Esophagus mucosa (tissue), 1 donor: ENCODE measurements at places on chromosomes 6 and 20. TPM values are rescaled to one million over a fixed set of nuclear protein-coding genes. Genes with fewer than 3 reads are reported as not detected.

SEMG1 gene
- not detected for total RNA-seq

KCNG1 gene
- 9.9 TPM for total RNA-seq

EYA4 gene
- 0.20 TPM for total RNA-seq

SLC17A2 gene
- not detected for total RNA-seq

BHLHE23 gene
- not detected for total RNA-seq

SIM1 gene
- not detected for total RNA-seq

SLC26A8 gene
- 0.04 TPM for total RNA-seq

SLC13A3 gene
- total RNA-seq: 0.92 TPM

C20orf144 gene
- not detected for total RNA-seq

- ATAC-seq: no peak
Observed at GRCh38 chr6:44781912-44782597, 394.5 kb downstream of the CDC5L start.

GRCh38 chr20:61166324-61166723 lies 85.7 kb upstream of the CDH4 start:
- no peak for ATAC-seq

DNA sequence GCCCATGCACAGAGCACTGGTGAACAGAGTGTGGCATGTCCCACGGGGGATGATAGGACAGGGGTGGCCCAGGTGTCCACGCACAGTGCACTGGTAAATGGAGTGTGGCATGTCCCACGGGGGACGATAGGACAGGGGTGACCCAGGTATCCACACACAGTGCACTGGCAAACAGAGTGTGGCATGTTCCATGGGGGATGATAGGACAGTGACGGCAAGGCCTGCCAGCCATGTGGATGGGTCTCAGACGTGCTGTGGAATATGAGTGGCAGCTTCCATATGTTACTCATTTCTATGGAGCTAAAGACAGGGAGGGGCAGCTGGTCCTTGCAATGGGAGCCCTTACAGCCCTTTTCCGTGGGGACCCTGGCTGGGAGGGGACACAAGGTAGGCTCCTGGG lies 168.7 kb downstream of the CDH4 start:
- ATAC-seq: peak; percentile 27

DNA sequence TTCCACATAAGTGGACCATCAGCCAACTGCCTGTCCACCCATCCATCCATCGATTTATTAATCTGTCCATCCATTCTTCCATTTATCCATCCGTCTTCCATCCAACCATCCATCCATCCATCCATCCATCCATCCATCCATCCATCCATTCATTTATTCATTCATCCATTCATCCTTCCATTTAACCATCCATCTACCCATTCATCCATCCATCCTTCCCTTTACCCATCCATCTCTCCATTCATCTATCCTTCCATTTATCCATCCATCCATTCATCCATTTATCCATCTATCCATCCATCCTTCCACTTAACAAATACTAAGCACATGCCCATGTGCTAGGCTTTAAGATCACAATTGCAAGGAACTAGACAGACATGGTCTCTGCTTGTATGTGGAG lies 6.8 kb downstream of the SAMD5 start:
- no peak for ATAC-seq

DNA sequence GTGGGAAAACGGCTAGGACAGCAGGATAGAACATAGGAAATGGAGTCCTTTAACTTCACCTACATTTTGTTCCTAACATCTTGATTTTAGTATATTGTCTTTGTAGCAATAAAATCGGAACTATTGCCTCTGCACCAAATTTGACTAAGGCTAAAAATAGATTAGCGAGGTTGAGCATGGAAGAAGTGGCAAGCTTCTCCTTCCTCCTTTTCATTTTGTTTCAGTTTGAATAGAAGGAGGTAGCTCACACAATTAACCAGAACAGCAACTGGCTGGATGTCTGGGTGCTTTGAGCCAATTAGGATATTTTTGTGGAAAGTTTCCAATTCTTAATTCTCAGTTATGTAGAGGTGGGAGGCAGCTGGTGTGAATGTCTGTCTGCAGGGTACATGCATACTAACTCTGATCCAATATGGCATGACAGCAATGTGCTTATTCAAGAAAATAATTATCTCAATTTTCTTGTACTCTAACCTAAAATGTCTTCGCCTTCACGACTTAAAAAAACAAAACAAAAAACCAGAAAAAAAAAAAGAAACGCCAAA lies 3.1 kb upstream of the HECA start:
- no peak for ATAC-seq

DNA sequence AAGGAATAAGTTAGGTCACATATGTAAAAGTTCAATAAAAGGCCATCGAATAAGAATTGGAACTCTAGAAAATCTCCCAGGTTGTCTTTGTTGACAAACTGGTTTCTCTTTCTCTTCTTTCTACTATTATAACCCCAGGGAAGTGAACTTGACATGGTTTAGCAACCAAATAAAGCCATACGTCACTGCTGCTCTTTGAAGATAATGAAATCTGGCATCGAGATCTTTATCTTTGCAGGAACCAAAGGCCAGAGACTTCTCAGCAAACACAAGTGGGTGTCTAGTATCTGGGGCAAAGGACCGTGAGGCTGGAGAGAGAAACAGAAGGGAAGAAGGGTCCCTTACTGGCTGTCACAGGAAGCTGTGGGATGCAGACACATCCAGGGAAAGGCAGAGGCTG lies 286.7 kb upstream of the CDYL start:
- ATAC-seq: no peak

DNA sequence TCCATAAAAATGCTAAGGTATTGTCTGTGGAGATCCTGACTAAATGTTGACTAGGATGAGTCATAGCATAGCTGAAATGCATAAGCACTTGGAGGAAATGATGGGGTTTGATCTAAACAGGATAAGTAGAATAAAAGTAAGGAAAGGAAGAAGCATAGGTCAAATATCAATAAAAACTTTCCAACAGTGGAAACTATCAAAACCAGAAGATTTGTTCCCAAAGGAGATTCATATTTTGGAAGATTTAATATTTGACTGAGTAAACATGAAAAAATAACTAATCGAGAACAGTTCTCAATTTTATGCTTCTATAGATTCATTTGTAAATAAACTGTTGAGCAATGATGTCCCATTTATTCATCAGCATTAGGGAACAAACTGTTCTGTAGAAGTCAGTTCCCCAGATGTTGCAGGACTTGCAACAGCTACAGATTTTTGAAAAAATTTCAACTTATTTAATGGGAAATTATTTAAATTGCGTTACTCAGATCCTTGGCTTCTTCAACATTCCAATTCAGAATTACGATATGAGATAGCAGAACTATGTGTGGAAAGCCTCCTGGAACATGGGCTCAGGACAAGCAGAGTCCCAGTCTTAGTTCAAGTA lies 133.7 kb upstream of the TBX18 start:
- ATAC-seq: no peak

DNA sequence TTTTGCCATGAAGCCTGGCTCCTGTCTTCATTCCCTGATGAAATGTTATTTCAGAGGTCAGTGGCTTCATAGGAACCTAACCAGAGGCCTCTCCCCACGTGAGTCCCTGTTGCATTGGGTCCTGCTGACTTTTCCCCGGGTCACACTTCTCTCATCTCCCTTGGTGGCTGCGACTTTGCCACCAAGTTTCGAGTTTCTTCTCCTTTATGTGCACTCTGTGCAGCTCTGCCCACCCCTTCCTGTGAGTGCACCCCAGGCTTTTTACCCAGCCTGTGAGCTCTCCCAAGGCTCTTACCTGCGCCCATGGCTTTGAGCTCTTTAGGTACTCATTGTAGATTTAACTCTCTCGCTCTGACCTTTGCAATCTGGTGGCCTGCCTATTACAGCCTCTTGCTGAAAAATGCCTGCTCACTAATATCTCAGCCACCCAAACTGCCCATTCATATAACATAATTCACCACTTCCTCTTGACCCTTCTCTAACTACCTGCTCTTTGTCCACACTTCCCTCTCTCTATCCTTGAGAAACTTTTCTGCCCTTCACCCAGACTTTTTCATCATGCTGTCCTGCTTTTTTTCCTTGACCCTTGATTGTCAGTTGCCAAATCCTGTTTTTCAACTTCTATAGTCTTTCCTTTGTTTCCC lies 105.9 kb downstream of the SASH1 start:
- no peak for ATAC-seq

DNA sequence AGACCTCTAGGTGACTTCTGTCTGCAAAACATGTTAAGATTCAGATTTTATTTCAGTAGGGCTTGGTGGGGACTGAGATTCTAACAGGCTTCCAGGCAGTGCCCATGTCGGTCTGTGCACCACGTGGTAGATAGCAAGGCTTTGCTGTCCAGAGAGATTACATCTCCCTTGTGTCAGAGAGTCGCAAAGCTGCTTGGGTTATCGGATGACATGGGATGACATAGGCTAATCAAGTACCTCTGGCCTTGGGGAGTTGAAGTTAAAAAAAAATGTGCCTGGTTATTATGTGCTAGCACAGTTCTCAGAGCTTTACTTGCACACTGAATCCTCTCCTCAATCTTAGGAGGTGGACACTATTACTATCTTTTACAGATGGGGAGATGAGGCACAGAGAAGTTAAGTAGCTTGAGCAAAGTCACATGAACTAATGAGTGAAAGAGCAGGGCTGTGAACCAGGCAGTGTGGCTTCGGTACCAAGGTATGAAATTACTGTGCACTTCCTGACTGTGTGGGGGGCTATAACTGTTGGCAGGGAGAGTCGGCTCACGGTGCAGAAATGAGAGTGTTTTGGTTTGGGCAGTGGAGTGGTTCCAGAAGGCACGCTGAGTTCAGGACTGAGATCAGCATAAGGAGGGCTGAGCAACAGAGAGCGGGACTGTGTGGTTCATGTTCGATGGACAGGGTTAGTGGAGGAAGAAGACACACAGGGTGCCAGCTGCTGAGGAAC lies 41.1 kb downstream of the FARS2 start:
- ATAC-seq: peak; percentile 18

GRCh38 chr20:53576195-53576580 lies 17.5 kb downstream of the ZNF217 start:
- no peak for ATAC-seq
